ENCODE measurements at places on chromosomes 2 and 18.
A peak's percentile ranks its signal among the peaks of the same experiment; 100 is the strongest.

- DNase-seq = no peak
Measured at GRCh38 chr2:23655934-23656596, 270.9 kb downstream of the ATAD2B start.

DNA sequence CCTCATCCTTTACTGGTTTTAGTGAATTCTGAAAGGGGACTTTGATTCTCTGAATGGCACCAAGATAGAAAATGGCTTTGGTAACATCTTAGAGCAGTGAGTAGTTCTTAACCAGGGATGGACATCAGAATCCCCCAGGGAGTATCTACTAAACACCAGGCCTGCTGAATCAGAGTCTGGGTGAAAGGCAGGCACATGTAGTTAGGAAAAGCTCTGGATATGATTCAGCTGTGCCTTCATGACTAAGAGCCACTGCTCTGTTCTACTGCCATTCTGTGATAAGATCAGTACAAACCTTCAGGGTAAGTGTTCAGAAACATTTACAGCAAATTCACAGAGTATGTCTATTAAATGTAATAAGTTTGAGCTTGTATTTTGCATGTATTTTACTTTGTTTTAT lies 46.2 kb upstream of the B3GNT2 start:
- peak; percentile 88 for DNase-seq

DNA sequence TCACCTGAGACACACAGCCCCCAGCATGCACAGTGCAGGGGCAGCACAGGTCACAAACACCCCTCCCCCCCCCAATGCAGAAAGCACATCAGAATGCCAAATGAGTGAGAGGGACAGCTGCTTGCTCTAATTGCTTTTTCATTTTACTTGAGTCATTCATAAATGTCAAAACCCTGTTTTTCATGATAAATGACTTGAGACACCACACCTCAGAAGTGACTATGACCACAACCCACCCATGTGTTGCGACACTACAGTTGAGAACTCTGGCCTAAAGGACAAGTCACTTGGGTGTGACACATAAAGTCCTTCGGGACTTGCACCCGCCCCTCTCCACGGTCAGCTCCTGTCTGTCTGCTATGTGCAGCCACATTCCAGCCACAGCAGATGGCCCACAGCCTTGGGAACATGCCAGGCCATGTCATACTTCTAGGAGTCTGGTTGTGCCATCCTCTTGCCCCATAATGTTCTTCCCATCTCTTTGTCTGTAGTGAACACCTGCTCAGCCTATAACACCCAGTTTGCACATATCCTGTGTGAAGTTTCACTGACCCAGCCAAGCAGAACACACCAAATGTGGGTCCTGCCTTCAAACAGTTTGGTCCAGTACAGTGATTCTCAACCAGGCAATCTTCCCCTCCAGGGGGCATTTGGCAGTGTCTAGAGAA lies 30.2 kb upstream of the RIOK3 start:
- no peak for DNase-seq

DNA sequence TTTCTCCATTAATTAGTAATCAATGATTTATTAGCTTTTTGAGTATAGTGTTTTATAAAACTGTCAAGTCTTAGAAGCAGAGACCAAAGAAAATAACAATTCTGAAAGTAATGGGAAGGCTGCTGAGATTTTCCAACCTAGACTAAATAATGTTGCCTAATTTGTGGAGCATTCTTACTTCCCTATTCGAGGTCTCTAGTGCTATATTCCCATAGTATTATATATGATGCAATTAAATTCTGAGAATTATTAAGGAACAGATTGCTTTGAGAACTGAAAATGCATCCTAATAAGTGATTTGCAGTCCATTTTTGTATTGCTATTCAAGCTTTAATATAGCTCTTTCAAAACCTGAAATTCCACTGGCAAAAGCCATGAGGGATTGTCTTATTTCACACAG lies 27.7 kb upstream of the DOCK10 start:
- no peak for DNase-seq

DNA sequence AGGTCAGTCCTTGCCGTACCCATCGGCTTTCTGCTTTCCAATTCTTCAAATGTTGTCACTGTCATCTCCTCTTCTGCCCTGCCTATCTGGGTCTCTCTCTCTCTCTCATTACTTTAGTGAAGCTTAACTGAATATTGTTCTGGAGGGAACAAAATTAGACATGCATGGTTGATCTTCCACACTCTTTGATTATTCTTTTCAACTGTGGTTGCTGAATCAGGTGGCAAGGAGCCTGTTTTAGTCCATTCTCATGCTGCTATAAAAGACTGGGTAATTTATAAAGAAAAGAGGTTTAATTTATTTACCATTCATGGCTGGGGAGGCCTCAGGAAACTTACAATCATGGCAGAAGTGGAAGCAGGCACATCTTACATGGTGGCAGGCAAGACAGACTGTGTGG lies 157.9 kb downstream of the ARL4C start:
- DNase-seq = peak; percentile 56

DNA sequence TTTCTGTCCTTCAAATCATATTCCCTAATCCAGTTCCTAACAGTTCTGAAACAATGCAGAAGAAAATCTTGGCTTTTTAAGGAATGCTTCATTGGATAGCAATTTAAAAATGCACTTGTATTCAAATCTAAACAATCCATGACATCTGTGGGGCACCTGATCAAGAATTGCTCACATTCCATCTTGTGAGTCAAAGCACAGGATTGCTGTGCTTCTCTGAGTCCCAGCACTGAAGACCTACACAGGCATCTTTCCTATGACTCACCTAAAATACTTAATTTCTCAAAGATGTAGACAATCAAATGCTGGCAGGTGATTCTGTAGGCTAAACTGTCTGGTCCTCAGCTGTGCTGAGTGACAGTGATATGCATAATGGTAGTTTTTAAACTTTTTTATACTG lies 10.1 kb upstream of the ATP8B1 start:
- peak; percentile 94 for DNase-seq

GRCh38 chr2:226600802-226601201 lies 198.8 kb downstream of the IRS1 start:
- DNase-seq = no peak

DNA sequence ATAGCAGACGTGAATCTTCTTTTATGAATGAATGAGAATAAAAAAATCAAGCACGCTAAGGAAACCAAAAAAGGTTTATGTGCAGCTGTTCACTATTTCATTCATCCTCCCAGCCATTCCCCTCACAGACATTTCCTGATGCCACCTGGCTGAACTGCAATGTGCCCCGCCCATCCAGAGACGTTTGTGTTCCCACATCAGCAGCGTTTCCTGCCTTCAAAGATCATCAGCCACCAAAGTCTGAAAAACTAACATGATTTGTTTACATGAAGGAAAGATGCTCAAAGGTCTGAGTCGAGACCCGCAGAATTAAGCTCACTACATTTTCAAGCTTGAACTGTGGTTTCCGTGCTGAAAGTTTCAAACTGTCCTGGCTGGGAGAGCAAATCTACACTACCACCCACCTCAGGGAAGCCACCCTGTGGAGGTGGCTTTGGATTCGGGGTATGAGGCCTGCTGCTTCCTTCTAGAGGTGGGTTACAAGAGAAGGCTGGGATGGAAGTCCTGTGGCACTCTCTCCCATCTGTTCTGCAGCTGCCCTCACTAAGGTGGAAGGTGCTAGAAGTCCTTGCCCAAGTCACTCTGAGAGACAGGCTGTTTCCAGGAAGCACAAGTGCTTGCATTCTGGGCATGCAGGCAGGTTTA lies 201.3 kb upstream of the OSR1 start:
- no peak for DNase-seq

DNA sequence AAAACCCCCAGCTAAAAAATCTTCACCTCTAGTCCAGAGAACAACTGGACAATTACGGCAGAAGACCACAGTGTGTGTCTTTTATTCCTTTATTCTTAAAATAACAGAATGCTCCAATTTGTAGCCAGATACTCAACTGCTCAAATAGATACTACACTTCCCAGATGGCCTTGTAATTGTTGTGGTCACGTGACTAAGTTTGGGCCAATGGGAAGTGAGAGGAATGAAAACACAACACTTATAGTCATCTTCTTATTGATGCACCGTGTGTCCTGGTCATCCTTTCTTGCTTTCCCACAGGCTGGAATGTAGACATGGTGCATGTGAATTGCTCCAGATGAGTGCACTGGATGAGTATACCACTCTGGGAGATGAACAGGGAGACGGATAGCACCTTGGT lies 145.1 kb downstream of the CDC42EP3 start:
- no peak for DNase-seq

- DNase-seq = no peak
Measured at GRCh38 chr2:173524256-173524955, 169.7 kb downstream of the CDCA7 start.

GRCh38 chr2:48888066-48888465 lies 132.5 kb upstream of the LHCGR start:
- no peak for DNase-seq

- DNase-seq = no peak
Measured at GRCh38 chr2:216130346-216130971, 21.3 kb downstream of the XRCC5 start.

DNA sequence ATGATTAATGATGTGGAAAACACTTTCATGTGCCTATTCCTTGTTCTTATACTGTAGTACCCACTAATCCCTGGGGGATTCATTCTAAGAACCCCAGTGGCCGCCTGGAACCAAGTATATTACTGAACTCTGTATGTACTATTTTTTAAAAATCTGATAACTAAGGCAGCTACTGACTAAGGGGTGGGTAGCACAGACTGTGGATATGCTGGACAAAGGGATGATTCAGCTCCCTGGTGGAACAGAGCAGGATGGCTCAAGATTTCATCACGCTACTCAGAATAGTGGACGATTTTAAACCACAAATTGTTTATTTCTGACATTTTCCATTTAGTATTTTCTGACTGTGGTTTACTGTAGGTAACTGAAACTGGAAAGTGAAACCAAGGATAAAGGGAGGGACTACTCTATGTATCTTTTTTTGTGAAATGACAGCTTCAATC lies 41.8 kb upstream of the CDC42EP3 start:
- DNase-seq = peak; percentile 89

GRCh38 chr18:3180325-3180724 lies 39.4 kb downstream of the MYOM1 start:
- DNase-seq = peak; percentile 10

GRCh38 chr2:131076707-131077106 lies 16.6 kb downstream of the FAM168B start:
- no peak for DNase-seq

DNA sequence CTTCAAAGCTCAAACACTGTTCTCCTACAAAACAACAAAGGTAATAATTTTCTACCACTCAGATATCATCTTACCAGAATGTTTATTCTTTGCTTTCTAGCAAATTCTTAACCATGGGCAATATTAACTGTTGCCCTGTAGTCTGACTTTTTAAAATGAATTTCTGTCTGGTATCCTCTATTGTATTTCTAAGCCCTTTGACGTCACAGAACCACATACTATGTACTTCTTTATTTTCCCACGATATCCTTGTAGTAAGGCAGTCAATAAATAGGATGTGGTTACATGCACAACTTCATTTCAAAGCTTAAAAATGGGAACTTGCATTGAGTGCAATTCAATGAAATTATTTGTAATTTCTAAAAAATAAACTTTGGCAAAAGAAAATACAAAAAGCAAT lies 58.7 kb downstream of the THADA start:
- DNase-seq = peak; percentile 39

GRCh38 chr2:108806371-108807113 lies 20.0 kb downstream of the CCDC138 start:
- no peak for DNase-seq

GRCh38 chr18:10202845-10203321 lies 251.6 kb upstream of the APCDD1 start:
- no peak for DNase-seq

GRCh38 chr2:152613235-152613634 lies 104.0 kb downstream of the PRPF40A start:
- peak; percentile 51 for DNase-seq

DNA sequence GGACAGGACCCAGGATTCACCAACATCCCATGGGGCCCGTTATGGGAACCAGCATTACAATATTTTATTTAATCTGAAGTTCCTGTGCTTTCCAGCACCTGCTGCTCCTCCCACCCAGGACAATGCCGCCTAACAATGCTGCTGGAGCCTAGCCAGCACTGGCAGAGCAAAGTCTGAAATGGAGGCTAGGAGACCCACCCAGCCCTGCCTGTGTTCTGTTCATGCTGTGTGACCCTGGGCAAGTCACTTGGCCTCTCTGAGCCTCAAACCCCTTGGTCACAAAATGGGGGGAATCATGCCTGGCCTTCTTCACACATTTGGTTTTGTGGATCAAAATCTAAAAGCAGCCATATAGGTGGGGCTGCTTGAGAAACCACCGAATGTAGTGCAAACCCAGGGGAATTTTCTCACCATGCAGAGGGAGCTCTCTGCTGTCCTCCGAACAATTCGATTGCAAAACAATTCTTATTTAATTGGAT lies 38.5 kb upstream of the ODC1 start:
- DNase-seq = no peak

DNA sequence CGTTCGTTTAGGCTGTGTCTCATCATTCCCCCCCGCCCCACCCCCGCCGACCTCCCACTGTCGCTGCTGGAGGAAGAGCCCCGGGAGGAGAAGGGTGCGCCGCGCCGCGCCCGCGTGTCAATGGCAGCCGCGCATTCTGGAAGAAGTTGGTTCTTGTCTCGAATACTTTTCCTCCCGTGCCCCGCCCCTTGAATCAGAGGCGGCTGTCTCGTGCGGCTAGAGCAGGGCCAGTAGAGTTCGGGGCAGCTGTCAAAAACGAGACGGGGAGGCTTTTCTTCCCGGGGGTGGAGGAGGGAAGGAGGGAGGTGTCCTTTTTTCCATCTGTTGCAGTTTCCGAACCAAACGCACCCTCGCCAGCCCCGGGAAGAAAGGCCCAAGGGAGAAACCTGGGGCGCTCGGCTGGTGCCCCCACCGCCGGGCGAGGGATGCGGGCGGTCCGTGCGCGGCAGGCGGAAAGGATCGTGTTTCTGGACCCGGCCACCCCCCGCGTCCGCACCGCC lies 410 bp upstream of the TGIF1 start:
- DNase-seq = peak; percentile 88

GRCh38 chr2:25380586-25381375 lies 39.1 kb upstream of the DNMT3A start:
- DNase-seq = no peak

DNA sequence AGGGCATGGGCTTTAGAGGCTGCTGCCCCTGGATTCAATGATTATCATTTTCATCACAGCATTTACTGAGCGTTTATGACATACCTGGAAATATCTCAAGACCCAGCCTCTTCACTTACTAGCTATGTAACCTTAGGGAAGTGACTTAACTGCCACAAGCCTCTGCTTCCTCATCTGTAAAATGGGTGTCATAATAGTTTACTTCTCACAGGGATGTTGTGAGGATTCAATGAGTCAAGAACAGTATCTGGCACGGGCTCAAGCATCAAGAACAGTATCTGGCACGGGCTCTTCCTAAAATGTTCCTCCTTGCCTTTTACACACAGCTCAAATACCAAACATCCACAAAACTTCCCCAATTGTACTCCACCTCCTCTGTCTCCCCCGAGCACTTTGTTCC lies 31.4 kb downstream of the LGALSL start:
- no peak for DNase-seq

GRCh38 chr18:36547544-36547943 lies 250.0 kb downstream of the FHOD3 start:
- DNase-seq = no peak

- DNase-seq = no peak
Measured at GRCh38 chr2:125227843-125228392, 1202.8 kb downstream of the CNTNAP5 start.
